Pancreas (tissue), 10 donors: ENCODE measurements at places on chromosomes 2 and 18.
A peak's percentile ranks its signal among the peaks of the same experiment; 100 is the strongest.

GRCh38 chr18:34957119-34957863 is 83.9 kb upstream of the MAPRE2 start:
- no peak for DNase-seq

GRCh38 chr2:191679818-191680600 is 2.1 kb downstream of the NABP1 start:
- DNase-seq, result no peak

DNA sequence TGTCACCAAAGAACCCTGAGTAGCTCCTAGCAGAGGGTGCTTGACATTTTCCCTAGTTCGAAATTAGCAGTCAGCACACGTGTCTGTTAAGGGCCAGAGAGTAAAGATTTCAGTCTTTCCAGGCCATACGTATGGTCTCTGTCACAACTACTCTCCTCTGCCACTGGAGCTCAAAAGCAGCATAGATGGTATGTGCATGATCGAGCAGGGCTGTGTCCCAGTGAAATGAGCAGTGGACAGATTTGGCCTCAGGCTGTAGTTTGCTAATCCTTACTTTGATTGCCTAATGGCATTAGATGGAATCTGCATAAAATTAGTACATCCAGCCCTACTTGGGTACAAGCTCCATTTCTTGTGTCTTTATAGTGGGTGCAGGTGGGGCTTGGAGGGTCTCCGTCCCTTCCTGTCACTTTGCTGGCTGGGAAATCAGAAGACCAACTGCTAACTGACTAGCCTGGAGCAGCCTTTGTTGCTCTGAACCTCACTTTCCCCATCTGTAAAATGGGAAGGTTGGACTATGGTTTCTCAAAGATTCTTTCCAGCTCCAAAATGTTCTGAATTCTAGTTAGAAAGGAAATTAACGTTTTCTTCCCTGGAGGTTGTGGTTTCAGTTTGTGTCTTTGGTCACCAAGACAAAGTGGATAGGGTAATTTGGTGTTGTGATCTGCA is 108.5 kb downstream of the GLI2 start:
- DNase-seq, result no peak

DNA sequence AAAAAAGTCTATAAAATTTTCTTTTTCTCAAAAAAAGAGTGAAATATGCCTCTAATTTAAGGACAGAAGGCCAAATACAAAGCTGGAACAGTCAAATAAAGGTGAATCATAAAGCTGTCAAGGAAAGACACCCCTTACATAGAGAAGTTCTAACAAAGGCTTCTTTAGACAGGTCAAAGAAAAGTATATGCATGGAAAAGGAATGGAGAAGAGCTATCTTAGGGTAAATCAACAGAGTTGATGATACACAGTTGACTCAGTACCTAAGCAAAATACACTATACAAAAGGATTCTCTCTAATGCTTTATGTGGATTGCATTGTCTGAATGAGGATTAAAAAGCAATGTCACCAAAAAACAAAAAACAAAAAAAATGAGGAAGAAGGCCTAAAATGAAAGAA is 214.8 kb downstream of the TXNL1 start:
- no peak for DNase-seq

DNA sequence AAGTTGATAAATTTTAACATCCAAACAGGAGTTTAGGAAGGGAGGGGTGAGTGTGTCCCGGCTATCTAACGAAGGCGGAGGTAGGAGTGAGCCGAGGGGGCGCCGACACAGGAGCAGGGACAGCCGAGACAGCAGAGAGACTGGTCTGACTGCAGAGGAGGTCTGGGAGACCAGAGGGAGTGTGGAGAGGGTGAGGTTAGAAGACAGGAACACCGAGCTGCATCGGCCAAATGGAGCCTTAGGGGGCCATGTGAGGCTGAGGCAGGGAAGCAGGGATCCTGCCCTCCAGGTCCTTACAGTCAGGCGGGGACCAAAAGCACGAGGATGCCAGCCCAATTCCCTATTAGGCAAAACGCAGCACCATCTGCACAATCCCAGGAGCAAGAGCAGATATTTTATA is 67.0 kb downstream of the SFXN5 start:
- DNase-seq, result no peak

DNA sequence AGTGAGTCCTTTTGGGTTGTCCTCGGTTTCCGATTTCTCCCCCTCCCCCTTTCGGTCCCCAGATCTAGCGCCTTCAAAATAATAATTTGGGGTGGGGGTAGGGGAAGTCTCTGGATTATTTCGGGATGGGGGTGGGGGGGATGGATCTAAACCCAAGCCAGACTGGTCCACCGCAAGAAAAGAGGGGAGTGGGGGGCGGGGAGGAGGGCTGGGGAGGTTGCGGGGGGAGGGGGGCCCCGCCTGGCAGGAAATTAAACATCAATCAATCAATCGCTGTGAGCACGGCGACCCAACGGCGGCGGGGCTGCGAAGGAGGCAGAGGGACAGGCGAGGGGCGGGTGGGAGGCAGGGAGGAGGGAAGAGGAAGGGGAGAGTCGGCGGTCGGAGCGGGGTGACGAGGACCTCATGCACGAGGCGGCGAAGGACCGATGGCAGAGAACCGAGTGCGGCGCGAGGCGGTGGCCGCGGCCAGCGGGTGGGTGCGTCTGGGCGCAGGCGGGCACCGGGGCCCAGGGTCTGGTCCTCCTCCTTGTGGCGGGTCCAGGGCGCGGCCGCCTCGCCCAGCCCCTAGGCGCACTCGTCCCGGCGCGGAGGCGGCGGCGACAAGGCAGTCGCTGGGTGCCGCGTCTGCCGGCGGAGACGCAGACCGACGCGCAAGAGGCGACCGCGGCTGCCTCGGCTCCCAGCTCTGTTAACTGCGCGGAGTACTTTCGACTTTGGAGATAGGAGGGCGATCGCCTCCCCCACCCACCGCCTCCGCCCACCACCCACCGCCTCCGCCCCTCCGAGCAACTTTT is 468 bp upstream of the SATB2 start:
- no peak for DNase-seq

- peak; percentile 46 for DNase-seq
These were observed 241.5 kb downstream of the ICOS start for GRCh38 chr2:204177977-204178522.

DNA sequence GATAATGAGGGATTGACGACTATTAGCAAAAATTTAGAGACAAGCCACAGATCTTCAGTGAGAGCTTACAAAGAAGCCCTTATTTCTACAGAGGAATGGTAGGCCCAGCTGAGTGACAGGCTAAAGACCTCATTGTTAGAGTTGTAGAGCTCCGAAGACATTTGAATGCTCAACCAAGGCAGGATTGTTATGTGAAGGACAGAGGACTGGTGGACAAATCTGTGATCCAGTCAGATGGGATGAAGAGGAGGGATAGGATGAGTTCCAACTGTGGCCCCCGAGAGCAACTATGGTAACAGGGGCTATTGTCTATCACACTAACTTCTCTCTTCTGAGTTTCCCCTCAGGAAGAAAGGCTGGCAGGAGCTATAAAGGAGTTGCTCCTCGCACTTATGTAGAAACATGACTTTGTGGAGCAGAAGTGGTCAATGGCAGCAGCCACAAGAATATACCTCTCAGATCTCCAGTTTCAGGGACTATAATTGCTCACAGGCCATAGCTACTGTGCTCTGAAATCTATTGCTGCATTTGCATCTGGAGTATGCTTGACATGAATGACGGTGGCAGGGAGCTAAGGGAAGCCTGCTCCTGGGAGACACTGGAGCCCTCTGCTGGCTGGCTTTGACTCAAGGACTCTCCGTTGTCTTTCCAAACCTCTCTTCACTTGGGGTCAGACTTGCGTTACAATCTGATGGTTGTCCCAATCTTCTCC is 50.3 kb upstream of the GREB1L start:
- no peak for DNase-seq

- DNase-seq, result no peak
These were observed 381.0 kb downstream of the MEIS1 start for GRCh38 chr2:66815886-66816285.

DNA sequence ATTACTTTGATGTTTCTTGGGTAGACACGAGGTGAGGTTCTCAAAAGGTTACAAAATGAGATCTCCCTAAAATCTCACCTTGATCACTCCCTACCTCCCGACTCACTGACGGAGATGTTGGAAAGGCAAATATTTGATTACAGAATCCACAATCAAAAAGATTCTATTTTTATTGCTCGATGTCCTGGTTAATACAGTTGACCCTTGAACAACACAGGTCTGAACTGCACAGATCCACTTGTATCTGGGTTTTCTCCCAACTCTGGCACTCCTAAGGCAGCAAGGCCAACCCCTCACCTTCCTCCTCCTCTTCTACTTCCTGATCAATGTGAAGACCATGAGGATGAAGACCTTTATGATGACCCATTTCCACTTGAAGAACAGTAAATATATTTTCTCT is 125.3 kb downstream of the C2orf74 start:
- no peak for DNase-seq

- no peak for DNase-seq
These were observed 79.1 kb upstream of the EPB41L3 start for GRCh38 chr18:5622905-5623304.

DNA sequence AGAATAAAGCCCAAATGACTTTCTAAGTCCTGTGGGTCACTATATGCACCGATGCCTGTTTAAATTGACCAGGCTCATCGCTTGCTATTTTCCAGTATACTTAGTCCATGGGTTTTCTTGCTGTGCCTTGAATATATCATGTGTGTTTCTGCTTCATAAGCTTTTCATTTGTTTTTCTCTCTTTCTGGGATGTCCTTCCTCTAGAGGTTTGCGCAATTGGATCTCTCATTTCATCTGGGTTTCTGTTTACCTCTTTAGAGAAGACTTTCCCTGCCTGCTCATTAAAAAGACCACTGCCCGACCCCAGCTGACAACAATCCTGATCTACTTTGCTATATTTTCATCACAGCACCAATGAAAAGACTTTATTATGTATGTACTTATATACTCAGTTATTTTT is 150.9 kb upstream of the CYRIA start:
- no peak for DNase-seq

GRCh38 chr18:58892488-58892887 is 27.8 kb downstream of the ZNF532 start:
- DNase-seq, result no peak

DNA sequence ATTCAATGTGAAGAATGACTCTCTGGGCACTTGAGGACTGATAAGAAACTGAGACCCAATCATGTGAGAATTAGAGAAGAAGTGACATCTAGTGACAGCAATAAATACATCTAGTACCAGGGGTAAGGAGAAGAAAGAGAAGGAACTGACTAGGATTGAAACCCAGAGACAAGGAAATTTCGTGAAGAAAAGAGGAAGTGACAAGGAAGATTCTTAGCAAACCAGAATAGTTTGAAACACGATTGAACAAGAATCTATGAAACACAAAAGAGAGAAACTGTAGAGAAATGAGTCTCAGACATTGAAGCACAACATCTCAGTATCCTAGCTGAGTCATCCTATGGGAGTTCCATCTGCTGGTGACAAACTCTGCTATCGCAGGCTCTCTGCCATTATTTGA is 571.9 kb upstream of the PKDCC start:
- DNase-seq, result no peak

- no peak for DNase-seq
These were observed 239.5 kb downstream of the MYCN start for GRCh38 chr2:16179701-16180416.

DNA sequence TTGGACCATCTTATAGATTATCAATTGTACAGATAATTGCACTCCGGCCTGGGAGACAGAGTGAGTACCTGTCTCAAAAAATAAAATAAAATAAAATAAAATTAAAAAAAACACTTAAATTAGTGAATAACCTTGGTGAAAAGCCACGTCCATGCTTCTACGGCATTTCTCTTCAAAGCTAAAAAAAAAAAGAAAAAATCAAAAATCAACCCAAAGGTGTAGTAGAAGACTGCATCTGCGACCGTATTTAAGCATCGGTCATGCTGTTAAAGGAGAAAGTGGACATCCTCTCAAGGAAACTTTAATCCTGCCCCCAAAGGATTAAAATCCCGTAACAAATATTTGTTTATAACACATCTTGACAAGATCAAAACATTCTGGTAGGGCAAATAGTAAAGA is 350 bp upstream of the RNF138 start:
- no peak for DNase-seq

- DNase-seq, result no peak
These were observed 163.5 kb upstream of the CXCR4 start for GRCh38 chr2:136281281-136282114.

- DNase-seq, result no peak
These were observed 73.4 kb upstream of the ST8SIA3 start for GRCh38 chr18:57278933-57279332.

DNA sequence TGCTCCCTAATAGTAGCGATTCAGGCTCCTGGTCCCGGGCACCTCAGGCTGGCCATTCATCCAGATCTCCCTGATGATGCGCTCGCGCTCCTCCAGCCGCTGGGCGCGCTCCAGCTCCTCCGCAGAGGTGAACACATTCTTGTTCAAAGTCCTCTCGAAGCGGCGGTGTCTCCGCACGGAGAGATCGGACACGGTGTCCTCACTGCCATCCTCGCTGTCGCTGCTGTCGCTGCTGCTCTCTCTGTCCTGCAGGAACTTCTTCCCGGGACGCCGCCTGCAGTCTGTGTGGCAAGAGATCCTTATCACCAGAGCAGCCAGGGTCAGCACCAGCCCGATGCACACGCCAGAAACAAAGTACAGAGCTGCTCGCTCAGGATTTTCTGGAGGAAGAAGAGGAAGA is 67.5 kb downstream of the EVA1A start:
- no peak for DNase-seq

DNA sequence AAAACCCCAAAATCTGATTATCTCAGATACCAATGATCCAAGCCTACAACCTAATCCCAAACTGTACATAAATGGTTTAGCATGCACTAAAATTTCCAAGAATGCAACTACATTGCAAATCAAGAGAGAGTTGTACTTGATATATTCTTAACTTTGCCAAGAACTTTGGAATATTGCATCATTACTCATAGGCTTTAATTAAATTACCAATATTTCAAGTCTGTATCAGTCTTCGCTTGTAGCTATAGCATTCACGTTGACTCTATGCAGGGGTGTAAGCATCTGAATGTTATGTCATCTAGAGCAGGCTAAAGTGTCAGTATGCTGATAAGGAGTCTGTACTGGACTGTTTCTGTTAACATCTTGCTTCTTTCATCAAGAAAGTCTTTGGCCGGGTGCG is 56.3 kb downstream of the FOXI3 start:
- DNase-seq, result no peak

- DNase-seq, result no peak
These were observed 37.1 kb downstream of the SULT1C2 start for GRCh38 chr2:108325756-108326155.

DNA sequence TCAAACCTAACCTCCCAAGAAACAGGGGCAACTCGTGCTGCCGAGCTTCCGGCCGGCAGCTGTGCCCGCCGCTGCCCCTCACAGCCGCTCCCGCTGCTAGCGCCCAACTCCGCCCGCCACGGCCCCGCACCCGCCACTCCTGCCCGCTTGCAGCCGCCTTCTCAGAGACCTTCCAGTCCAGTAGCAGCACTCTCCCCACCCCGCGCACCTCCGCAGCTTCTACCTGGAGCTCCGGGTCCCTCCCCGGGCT is 722 bp upstream of the C2orf15 start:
- DNase-seq, result no peak

GRCh38 chr2:143808166-143808565 is 678.9 kb downstream of the ARHGAP15 start:
- no peak for DNase-seq

- DNase-seq, result no peak
These were observed 259.3 kb upstream of the SP5 start for GRCh38 chr2:170455617-170456426.
